NCI-H69 (cell line): ENCODE measurements at places on chromosomes 12 and 14.

GRCh38 chr12:96419576-96420276 is 19.5 kb upstream of the CDK17 start:
- no peak for DNase-seq

- no peak for DNase-seq
Observed at GRCh38 chr14:101288436-101289229, 272.7 kb upstream of the DIO3 start.

DNA sequence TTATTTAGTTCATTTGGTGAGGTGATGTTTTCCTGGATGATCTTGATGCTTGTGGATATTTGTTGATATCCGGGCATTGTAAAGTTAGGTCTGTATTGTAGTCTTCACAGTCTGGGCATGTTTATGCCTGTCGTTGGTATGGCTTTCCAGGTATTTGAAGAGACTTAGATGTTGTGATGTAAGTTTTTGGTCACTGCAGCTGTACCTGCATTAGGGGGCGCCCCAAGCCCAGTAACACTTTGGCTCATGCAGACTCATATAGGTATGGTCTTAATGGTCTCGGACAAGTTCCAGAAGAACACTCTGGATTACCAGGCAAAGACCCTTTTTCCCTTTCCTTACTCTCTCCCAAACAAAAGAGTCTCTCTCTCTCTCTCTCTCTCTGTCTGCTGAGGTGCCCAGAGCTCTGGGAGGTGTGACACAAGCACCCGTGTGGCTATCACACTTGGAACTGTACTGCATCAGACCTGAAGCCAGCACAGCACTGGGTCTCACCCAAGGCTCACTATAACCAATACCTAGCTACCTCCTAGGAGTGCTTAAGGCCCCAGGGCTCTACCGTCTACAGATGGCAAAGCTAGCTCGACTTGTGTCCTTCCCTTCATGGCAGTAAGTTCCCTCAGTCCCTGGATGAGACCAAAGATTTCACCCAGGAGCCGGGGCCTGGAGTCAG is 425.8 kb upstream of the ATXN7L3B start:
- peak; percentile 3 for DNase-seq

- DNase-seq, result peak; percentile 25
Observed at GRCh38 chr14:59852350-59852749, 18.2 kb downstream of the RTN1 start.

GRCh38 chr12:103401421-103401820 is 94.3 kb downstream of the C12orf42 start:
- DNase-seq, result peak; percentile 56

- no peak for DNase-seq
Observed at GRCh38 chr14:54642801-54643695, 76.1 kb downstream of the SAMD4A start.

DNA sequence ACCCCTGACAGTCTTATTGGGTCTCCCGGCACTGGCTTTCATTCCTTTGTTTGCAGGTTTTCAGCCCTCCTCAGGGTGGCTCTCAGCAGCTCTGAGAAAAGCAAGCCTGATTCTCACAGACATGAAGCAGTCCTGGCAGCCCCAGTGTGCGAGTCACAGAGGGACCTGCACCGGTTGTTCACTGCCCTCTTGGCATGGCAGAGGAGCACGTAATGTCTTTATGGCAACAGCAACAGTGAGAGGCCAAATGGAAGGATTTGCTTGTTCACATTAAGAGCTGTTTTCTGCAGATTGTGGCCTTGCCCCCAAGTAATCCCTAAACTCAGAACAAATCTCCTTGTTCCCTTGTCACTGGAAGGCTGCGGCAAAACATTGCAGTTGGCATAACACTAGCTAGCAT is 3.4 kb downstream of the KCNA5 start:
- DNase-seq, result no peak

- DNase-seq, result no peak
Observed at GRCh38 chr14:69316449-69317101, 56.6 kb downstream of the GALNT16 start.

DNA sequence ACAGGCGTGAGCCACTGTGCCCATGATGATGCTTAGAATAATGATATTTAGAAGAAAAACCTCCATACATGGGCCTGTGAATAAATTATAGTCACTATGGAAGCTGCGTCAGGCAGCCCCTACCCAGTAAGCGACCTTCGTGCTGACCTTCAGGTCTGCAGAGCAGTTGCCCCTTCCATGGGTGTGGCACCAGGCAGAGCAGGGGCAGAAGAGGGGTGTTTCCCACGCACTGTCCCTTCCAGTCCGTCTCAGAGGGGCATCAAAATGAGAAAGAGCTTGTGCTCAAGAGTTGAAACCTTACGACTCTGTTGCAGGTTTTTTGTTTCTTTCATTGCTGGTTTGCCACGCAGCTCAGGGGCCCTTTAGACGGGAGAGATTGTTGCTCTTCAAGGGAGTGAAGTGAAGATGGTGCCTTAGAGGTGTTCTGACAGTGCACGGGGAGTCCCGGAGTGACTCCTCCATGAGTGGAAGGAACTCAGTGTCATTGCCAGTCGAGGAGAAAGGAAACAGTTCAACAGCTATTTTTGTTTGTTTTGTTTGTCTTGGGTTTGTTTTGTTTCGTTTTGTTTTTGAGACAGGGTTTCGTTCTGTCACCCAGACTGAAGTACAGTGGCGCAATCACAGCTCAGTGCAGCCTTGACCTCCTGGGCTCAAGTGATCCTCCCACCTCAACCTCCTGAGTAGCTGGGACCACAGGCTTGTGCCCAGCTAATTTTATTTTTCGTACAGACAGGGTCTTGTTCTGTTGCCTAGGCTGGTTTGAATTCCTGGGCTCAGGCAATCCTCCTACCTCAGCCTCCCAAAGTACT is 13.9 kb downstream of the CKB start:
- no peak for DNase-seq

GRCh38 chr12:96136725-96137378 is 57.3 kb upstream of the ELK3 start:
- DNase-seq, result no peak

DNA sequence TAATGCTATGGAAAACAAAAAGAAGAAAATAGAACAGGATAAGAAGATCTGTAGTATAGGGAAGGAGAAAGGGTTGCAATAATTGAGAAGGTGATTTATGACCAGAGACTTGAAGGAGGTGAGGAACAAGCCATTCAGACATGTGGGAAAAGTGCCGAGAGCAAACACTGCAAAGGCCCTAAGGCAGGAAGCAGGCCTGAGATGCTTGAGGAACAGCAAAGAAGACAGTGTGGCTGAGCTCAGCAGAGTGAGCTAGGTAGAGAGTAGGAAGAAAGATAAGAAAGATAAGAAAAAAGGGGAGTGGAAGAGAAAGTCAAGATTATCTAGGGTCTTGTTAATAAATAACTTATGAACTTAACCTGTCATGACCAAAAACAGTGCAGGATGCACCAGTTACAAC is 671.8 kb downstream of the RPS29 start:
- DNase-seq, result no peak

DNA sequence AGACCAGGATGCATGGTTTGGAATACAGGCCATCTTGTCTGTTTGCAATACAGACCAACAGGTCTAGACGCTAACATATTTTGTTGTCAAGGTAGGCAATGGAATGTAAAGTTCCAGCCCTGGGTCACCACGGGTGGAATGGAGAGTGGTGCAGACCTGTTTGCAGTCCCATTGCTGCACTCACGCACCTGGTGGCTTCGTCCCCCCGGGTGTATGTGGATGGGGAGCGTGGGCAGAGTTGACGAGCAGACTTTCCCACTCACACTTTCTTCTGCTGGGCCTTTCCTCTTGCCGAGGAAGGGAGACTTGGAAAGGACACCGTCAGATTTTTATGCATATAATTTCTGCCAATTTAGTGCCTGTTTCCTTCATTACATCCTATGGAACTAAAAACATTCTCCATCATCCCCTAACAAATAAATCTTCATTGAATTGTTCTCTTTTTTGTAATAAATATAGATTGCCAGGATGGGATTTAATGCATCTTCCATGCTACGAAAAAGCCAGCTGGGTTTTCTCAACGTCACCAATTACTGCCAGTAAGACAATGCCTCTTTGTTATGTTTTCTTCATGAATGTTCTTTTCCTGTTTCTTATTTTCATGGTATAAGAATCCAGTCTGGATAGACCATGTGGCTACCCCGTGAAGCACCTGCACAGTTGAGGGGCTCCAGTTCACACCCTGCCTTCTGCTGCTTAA is 15.2 kb downstream of the DCAF4 start:
- no peak for DNase-seq
